H54 (cell line): ENCODE measurements at places on chromosomes 4 and X.

GRCh38 chr4:105572296-105572695, 19.9 kb downstream of the ARHGEF38 start:
- no peak for DNase-seq

DNA sequence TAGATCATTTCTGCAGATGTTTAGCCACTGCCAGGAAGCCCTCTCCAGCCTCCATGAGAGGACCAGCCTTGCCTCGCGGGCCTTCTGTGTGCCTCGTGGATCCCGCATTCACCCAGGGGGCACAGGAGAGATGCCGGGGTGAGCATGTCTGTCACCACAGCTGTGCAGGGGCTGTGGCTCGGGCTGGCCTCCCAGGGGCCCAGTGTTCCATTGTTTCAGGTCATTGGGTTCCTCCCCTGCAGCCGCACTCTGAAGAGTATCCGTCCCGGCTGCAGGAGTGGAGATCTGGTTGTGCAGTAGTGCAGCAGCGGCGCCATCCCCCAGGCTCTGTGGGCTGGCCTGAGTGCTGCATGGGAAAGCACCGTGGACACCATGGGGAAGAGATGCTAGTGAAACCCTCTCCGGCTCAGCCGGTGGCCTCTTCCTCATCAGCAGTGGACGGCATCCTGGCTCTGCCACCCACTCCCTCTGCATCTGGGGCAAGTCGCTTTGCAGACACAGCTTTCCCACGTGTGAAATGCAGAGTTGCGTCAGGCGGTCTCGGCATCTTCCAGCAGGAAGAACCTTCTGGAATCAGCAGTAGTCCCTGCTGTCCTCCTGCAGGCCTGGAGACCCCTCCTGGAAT, 29.1 kb downstream of the TBC1D14 start:
- DNase-seq, result no peak

DNA sequence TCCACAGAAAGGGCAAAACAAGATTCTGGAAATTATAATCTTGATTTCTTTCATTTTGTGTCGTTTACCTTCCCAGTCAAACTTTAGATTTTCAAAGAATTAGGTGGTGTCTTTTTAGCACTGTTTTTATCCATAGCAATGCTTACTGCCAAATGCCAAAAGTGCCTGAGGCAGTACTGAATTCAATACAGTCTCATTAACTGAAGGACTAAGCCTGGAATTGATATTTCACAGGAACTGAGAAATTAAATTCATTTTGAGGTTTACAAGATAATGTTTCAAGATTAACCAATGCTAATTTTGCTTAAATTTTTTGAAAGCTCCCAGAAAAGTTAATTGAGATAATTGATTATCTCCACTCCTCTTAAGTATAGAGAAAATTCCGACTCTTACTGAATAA, 68.8 kb upstream of the ARHGAP24 start:
- no peak for DNase-seq

- no peak for DNase-seq
These were observed 144.0 kb downstream of the HDX start for GRCh38 chrX:84358271-84358670.

GRCh38 chr4:15336410-15337167, 91.2 kb upstream of the C1QTNF7 start:
- peak; percentile 11 for DNase-seq

GRCh38 chr4:133268205-133268604, 119.1 kb downstream of the PCDH10 start:
- no peak for DNase-seq
